Tibial nerve (tissue), 4 donors: ENCODE measurements at places on chromosomes 12 and 14. TPM values are rescaled to one million over a fixed set of nuclear protein-coding genes. Genes with fewer than 3 reads are reported as not detected.

GRCh38 chr14:103724116-103724515, 8.5 kb downstream of the ZFYVE21 start:
- peak; percentile 46 for DNase-seq

ANO2 gene
- 20.7 TPM for total RNA-seq

DNA sequence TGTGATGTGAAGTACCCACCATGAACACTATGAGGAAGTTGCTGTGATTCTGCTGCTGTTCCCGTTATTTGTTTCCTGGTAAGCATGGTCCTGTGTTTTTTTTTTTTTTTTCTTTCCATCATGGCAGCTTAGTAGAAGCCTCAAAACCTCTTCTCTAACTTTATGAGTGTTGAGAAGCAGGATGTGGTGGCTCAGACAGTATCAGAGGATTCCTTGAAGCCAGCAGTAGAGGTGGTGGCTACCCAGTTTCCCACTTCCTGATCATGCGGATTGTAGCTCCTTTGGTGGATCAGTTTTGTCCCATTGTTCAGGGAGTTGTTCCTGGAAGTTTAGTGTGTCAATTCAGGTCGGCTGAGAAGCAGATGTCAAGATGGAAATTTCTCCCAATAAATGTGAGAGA, 175.8 kb downstream of the ATP23 start:
- DNase-seq: no peak

GRCh38 chr12:88580051-88580871, at the start of gene KITLG:
KITLG (minus strand) TSS chr12:88580471; CDS start chr12:88580278, 193 bp downstream.
- DNase-seq: peak; percentile 71

DNA sequence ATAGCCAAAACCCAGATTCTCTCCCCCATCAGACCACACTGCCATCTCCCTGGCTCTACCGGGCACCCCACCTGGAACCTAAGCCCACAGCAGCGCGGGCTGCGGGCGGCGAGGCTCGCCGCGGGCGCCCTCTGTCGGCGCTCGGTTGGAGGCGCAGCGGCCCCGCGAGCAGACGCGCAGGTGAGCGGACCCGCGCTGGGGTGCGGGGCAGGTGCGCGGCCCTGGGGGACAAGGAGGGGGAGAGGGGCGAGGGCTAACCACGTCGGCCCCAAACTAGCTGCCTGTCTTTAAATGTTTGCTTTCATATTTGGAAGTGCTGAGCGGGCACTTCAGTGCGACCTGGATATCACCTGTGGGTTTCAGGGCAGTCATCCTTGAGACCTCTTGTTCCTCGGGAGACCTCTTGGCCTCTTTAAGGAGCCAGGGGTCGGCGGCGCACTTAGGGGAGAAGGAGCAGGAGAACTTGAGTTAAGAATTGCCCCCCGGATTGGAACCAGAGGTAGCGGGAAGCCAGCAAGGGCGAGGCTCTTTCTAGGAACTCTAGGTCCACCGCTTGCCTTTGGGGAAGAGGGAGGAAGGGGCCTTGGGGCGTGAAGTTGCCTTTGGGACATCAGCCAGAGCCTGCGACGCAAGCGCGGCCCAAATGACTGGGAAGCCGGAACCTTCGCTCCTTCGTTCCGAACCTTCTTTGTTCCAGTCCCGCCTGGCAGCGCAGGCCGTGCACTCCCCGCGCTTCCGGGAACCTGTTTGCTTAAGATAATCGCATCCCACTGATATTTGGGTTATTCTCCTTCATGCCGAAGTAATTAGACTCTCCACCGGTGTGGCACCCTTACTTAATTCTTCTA, 78.7 kb downstream of the NEDD1 start:
- DNase-seq: no peak

DNA sequence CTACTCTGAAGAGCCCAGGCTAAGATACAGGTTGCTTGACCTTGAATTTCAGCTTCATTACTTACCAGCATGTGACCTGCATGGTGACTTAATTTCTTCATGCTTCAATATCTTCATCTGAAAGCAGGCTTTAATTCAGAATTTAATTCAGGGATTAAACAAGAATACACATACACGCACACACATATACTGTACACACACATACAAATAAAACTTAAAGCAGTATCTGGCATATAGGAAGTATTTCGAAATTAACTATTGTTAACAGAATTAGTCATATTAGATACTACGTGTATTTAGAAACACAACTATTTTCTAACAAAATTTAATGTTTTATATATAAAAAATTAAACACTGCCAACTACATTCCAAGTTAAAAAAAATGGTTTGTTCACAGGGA, 640.3 kb downstream of the SLC6A15 start:
- DNase-seq: no peak

DNA sequence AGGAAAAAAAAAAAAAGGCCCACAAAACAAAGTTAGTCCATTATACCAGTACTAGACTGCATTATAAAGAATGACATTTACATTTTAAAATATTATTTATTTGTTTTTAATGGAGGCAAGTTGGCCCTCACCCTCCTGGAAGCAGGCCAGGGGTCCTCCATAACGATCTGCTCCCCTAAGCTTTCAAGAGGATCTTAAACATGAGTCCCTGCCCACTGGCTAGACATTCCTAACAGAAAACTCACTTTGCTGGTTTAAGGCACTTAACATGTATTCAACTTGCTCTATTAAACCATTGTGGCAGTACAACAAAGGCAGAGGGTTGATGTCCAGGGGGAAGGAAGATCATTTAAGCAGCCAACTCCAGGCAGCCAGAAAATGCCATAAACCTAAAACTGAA, 111.4 kb downstream of the STXBP6 start:
- no peak for DNase-seq

GRCh38 chr12:68481181-68481941, 129.3 kb upstream of the RAP1B start:
- DNase-seq: no peak

DNA sequence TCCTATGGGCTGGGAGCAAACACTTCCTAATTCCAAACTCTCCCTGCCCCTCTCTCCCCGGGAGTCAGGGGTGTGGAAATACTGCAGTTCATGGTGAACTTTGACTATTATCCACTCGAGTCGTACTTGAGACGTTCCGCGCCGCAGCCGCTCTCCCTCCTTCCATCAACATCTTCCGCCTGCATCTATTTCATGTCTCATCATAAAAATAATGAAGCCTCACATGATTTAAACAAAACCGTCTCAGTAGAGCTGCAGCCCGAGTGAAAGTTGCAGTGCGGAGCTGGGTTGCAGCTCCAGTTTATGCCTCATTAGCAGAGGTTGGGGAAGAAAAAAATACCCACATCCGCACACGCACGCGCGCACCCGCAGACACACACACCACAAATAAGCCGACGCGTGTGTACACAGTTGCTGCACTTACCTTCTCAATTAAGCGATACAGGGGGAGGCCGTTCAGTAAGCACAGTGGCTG, 283 bp downstream of the LMO3 start:
- no peak for DNase-seq

- DNase-seq: no peak
Measured at GRCh38 chr12:107439026-107439738, 246.4 kb upstream of the PWP1 start.

AP5M1 gene
- 14.2 TPM for total RNA-seq
